ENCODE measurements at places on chromosomes 2 and 18. TPM values are rescaled to one million over a fixed set of nuclear protein-coding genes. Genes with fewer than 3 reads are reported as not detected.
A peak's percentile ranks its signal among the peaks of the same experiment; 100 is the strongest.

The SETBP1 gene
- 10.3 TPM for total RNA-seq

The PAPOLG gene
- total RNA-seq, result 6.9 TPM

The TUBA4A gene
- total RNA-seq, result 130 TPM

The TFPI gene
- 19.0 TPM for total RNA-seq

The DARS1 gene
- total RNA-seq, result 56.3 TPM

GRCh38 chr18:59488899-59489298 is 129.8 kb upstream of the LMAN1 start:
- no peak overlapping the region for H3K4me3 ChIP-seq
- DNase-seq, result no peak
- no peaks in the 10 kb centered on the region for H3K36me3 ChIP-seq

DNA sequence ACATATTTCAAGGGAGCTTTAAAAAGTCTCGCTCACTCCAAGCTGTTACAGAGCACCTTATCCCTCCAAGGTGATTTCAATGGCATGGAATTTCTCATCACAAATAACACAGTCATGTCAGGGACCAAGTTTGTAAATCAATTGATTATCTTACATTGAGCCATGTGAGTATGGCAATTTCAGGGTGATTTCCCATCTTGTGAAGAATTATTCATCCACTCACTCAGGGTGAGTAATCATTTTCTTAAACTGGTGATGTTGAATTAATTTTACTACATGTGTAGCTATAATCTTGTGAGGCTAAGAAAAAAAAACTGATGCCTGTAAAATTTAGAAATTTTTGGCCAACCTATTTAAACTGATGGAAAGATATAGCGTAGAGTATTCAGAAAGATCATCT is 3.3 kb upstream of the ABCA12 start:
- no peaks in the 10 kb centered on the region for H3K36me3 ChIP-seq
- peaks cover 3% of the 10 kb centered on the region for H3K27me3 ChIP-seq
- no peaks in the 10 kb centered on the region for H3K4me1 ChIP-seq
- DNase-seq, result no peak
- no peak overlapping the region for H3K27ac ChIP-seq
- H3K4me3 ChIP-seq, result no peak overlapping the region

GRCh38 chr2:84038866-84039265 is 420.2 kb downstream of the SUCLG1 start:
- H3K4me3 ChIP-seq, result no peak overlapping the region
- H3K27ac ChIP-seq, result no peak overlapping the region
- no peaks in the 10 kb centered on the region for H3K36me3 ChIP-seq
- DNase-seq, result no peak

DNA sequence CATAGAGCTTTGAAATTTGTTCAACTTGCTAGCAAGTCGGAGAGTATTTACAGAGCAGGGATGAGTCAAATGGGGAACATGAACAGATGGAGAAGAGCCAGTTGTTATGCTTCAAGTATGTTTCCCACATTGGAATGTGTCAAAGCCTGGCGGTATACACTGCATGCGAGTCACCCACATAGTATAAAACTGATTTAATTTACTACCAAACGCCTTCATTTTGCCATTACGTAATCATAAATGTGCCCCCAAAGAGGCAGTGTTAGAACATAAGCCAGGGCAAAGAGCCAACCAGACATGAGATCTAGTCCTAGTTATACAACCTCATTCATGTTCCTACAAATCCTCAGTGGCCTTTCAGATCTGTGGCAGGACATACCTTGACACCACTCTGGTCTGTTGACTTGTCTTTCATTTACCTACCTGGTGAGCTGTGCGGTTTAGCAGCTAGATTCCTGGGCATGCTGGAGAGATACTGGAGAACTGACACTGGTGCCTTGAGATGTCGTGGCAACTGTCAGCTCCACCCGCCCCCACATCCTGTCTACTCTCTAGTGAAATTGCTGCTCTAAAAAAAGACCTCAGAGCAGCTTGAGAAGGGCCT is 21.7 kb upstream of the NRP2 start:
- no peak overlapping the region for H3K27ac ChIP-seq
- DNase-seq, result no peak
- H3K36me3 ChIP-seq, result no peaks in the 10 kb centered on the region
- H3K4me1 ChIP-seq, result peaks cover 7% of the 10 kb centered on the region
- H3K27me3 ChIP-seq, result no peaks in the 10 kb centered on the region
- no peak overlapping the region for H3K4me3 ChIP-seq

GRCh38 chr18:50097702-50098101 is 97.2 kb downstream of the MYO5B start:
- no peak overlapping the region for H3K4me3 ChIP-seq
- no peak overlapping the region for H3K27ac ChIP-seq
- H3K36me3 ChIP-seq, result no peaks in the 10 kb centered on the region
- H3K27me3 ChIP-seq, result peaks cover 22% of the 10 kb centered on the region

DNA sequence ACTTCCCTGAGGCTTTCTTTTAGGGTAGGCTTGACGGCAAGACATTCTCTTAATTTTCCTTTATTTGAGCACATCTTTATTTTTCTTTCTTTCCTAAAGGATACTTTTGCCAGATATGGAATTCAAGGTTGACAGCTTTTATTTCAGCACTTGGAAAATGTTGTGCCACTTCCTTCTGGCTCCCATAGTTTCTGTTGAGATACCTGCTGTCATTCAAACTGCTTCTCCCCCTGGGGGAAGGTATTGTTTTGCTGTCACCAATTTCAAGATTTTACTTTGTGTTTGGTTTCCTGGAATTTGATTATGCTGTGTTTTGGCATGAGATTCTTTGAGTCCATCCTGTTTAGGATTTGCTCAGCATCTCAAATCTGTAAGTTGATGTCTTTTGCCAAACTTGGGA is 39.1 kb upstream of the TWIST2 start:
- DNase-seq, result no peak
- H3K27me3 ChIP-seq, result peaks cover 38% of the 10 kb centered on the region
- H3K36me3 ChIP-seq, result no peaks in the 10 kb centered on the region
- H3K4me1 ChIP-seq, result no peaks in the 10 kb centered on the region
- H3K27ac ChIP-seq, result no peak overlapping the region
- H3K4me3 ChIP-seq, result no peak overlapping the region

DNA sequence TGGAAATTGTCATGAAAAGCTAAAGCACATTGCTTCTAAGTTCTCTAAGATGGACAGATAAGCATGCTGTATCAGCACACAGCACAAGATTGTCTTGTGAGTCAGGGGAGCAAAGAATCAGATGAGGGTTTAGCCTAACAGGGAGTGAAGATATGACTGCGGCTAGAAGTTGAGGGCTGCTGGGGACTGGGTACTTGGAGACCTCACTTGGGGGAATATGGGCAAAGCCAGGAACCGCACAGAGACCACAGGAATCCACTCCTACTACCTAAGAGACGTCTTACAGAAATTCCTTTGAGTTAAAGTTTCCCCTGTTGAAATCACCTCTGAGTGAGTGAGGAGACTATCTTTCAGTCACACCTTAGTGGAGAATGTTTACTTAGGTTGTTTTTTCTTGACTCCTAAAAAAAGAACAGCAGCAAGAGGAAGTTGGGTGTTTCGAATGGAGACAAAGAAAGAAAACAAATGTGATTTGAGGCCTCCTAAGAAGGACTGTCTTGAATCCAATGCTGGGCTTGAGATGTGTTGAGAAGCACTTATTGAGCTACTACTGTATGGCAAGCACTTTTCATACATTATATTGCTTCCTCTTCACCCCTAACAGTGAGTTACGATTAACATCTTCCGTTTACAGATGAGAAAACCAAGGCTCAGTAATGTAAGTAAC is 100.7 kb downstream of the ANKRD44 start:
- no peaks in the 10 kb centered on the region for H3K36me3 ChIP-seq
- no peak for DNase-seq
- H3K27me3 ChIP-seq, result no peaks in the 10 kb centered on the region
- H3K4me1 ChIP-seq, result peaks cover 43% of the 10 kb centered on the region
- no peak overlapping the region for H3K27ac ChIP-seq
- no peak overlapping the region for H3K4me3 ChIP-seq

DNA sequence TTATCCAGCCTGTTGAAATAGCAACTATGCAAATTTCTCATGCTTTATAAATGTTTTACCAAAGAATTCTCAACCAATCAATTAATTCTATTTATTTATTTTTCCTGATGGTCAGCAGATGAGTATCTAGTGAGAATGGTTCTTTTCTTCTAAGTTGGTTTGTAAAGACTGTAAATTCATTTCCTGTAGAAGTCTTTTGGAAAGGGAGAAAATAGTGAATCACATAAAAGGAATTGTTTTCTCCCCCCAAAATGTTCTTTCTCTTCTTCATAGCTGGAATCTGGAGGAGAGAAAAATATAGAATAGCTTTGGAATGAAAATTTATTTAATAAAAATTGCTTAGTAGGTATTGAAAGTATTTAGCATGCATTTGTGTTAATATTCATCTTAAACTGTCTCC is 836.1 kb upstream of the ZEB2 start:
- no peaks in the 10 kb centered on the region for H3K4me1 ChIP-seq
- DNase-seq, result no peak
- no peaks in the 10 kb centered on the region for H3K36me3 ChIP-seq
- no peaks in the 10 kb centered on the region for H3K27me3 ChIP-seq
- no peak overlapping the region for H3K4me3 ChIP-seq

GRCh38 chr2:12766421-12766879 is 49.7 kb downstream of the TRIB2 start:
- H3K27ac ChIP-seq, result no peak overlapping the region
- no peak overlapping the region for H3K4me3 ChIP-seq
- H3K4me1 ChIP-seq, result peaks cover 19% of the 10 kb centered on the region
- H3K36me3 ChIP-seq, result no peaks in the 10 kb centered on the region
- no peak for DNase-seq

- H3K4me1 ChIP-seq, result peaks cover 26% of the 10 kb centered on the region
- H3K4me3 ChIP-seq, result peak overlapping the region; percentile 93
- peak overlapping the region; percentile 74 for H3K27ac ChIP-seq
- DNase-seq, result peak; percentile 37
- peaks cover 5% of the 10 kb centered on the region for H3K27me3 ChIP-seq
Observed at GRCh38 chr18:24014986-24015638, 558 bp downstream of the TTC39C start.

All from left ventricle myocardium inferior (tissue), 1 donor.